ENCODE measurements at places on chromosomes 6 and 20.

GRCh38 chr6:137165375-137166246, 7.8 kb downstream of the IL22RA2 start:
- peak; percentile 10 for DNase-seq

GRCh38 chr6:33906439-33906838, 102.6 kb upstream of the MLN start:
- DNase-seq = no peak

DNA sequence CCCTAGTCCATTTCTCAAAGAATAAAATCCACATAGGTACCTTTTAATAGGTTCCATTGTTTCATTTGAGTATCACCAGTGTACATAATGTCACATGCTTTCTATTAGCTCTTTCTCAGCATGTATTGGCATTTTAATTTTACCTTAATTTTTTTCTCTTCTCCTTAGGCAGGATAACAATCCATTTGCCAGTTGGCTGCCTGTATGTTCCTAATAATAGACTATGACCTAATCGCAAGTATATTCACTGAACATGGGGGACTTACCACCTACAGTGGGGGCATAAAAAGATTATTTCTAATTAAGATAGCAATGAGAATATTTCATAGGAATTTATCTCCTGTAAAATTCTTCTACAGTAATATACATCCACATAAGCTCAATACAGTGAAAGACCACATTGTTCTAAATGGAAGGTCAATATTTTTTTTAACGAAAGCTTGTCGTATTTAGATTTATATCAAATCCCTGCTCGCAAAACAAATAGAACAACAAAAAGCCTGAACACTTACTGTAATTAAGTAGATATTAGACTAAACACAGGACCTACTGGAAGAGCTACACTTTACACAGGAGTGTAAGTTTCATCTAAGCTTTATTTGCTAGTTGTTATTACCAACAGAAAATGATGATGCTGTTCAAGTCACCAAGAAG, 76.4 kb downstream of the OGFRL1 start:
- no peak for DNase-seq

GRCh38 chr6:130575971-130576370, 210.2 kb downstream of the TMEM200A start:
- DNase-seq = peak; percentile 27

DNA sequence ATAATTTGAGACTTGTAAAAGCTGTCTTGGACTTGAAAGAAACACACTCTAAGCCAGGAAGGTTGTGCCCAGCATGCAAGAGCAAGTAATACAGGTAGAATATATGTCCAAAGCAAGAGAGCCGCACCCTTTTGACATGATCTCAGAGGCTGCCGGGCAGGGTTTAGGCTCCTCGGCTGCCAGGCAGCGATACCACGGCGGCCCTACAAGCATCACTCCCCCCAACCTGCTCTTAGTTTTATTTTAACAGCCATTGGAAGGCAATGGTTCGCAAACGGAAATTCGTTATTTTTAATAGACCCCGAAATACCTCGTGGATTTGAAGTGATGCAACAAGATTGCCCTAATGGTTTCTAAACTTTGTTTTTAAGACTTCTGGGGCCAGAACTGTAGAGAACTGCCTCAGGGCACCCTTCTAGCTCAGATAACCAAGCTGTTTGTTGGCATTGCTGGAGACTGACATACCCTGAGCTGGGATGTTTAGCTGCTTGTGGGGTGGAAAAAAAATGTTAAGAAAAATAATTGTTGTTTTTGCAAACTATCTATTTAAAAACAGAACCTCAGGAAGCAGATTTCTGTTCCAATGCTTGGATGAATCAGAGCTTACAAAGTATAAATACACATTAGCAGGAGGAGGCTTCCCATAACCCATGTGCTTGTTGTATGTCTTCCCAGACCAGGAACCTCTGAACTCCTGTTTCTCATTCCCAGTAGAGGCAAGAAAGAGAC, 39.0 kb downstream of the JAG1 start:
- DNase-seq = no peak

- DNase-seq = no peak
Measured at GRCh38 chr20:6863798-6864201, 96.3 kb downstream of the BMP2 start.

DNA sequence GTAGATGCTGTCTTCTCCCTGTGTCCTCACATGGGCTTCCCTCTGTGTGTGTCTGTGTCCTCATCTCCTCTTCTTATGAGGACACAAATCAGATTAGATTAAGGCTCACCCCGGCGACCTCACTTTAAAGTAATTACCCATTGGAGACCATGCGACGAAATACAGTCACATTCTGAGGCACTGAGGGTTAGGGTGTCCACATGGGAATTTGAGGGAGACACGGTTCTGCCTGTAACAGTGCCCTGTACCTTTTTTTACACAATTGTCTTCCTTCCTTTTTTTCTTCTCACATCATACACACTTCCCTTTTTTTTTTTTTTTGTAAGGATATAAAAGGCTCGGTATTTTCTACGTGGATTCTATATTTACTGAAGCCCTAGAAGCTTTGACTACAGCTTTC, 48.9 kb downstream of the DEK start:
- no peak for DNase-seq

DNA sequence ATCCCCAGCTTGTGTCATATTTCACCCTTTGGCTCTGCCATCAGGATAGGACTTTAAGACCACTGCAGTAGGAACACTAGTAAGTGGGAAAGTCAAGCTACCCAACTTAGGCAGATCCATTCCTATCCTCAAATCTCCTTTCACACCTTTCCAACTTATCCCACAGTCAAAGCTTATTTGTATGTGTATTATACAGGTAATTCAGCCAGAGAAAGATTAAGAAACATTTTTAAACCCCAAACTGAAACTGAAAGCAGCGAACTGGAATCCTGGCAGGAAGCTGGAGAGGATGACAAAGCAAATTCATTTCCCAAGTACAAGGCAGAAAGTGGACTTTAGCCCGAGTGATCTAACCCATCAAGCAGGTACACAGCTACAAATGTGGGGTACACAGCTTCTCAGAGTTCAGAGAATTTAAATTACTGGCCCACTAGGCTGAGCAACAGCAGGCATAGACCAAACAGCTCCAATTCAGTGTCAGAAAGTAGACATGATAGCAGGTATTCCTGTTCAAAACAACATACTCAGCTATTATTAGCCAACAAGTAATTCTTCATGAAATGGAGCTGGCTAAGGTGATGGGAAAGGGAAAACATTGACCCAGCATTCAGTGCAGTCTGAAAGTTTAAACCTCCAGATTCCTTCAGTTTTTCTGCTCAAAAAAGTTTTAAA, 39.1 kb downstream of the ILRUN start:
- DNase-seq = no peak

DNA sequence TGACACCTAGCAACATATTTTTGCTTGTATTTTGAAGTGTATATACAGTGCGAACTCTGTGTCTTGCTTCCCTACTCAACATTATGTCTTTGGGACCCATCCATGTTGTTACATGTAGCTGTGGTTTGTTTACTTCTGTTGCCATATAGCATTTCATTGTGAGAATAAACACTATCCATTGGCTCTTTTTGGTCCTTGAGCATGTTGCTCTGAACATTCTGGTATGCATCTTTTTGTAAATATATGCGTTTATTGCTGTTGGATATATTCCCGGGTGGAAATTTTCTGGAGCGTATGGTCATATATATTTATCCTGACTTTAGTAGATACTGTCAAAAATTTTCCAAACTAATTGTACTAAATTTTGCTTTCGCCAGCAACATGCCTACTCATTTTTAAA, 222.5 kb upstream of the SPTLC3 start:
- DNase-seq = no peak

- DNase-seq = no peak
Measured at GRCh38 chr6:112014483-112014882, 39.4 kb upstream of the CCN6 start.

DNA sequence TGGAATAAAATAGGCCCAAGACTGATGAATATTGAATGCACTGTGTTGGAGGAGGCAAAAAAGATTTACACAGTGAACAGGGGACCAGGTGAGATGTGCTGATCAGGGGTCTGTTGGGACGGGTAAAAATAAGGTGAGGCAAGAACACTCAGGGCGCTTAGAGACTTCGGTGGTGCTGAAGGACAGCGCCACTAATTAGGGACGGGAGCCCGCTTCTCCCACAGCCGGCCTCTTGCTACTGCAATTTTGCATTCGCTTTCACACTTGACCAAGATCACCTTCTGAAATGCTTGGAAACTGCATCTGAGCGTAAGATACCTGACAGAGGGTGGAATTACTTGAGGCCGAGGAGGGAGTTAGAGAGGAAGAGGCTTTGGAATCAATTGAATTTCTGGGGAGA, 7.3 kb downstream of the TFAP2D start:
- DNase-seq = no peak

- no peak for DNase-seq
Measured at GRCh38 chr6:153873541-153873940, 165.5 kb upstream of the OPRM1 start.

- DNase-seq = no peak
Measured at GRCh38 chr6:146883640-146884531, 285.1 kb downstream of the ADGB start.

- DNase-seq = no peak
Measured at GRCh38 chr6:53581856-53582255, 37.0 kb upstream of the GCLC start.

DNA sequence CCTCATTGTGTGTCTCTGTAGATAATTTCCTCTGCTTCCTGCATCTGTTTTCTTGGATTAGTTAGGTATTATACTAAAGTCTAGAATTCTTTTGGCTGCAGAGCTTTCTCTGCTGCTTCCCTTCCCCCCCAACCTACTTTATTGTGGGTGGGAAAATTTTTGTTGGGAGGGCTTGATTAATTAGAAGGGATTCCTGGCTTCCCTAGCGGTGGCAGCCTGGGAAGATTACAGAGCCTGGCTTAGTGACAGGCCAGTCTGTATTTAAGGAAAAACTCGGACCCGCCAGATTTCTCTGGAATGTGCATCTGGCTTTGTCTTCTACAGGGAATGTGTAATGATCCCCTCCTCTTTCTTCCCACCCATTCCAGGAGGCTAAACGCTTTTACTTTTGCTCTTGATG, 31.2 kb downstream of the SLX4IP start:
- no peak for DNase-seq

GRCh38 chr6:118317581-118318563, 230.2 kb upstream of the PLN start:
- DNase-seq = no peak

DNA sequence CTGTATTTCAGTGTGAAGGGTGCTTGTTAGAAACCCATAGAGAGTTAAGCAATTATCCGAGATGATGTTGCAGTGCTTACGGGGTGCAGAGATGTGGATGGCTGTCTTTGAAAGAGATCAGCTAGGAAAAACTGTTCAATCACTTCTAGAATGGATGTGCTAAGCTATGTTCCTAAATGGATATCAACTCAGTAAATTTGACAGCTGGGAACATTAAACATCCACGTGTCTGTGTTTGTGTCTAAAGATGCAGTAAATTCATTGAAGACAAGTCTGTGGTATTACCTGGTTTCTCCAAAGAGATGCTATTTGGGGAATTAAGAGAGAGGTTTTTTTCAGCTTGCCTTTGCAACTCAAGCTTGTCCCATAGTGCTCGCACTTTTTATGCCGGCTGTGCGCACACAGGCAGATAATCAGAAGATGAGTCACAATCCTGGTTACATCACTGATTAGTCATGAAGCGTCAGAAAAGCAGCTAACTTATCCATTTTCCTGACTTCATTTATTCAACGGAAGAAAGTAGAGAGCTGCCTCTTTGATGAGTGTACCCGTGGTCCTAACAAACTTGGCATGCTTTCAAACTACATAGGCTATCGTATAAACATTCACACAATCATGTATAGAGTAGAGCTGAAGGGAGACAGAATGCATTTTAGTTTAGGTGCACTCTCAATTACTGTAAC, 691.7 kb upstream of the SLC35B3 start:
- DNase-seq = no peak

- no peak for DNase-seq
Measured at GRCh38 chr6:130529569-130530149, 163.8 kb downstream of the TMEM200A start.

- DNase-seq = no peak
Measured at GRCh38 chr20:49567421-49568277, at the start of gene PTGIS. TSS of gene PTGIS (minus strand) at chr20:49568137. CDS start at chr20:49568116, 21 bp downstream.

DNA sequence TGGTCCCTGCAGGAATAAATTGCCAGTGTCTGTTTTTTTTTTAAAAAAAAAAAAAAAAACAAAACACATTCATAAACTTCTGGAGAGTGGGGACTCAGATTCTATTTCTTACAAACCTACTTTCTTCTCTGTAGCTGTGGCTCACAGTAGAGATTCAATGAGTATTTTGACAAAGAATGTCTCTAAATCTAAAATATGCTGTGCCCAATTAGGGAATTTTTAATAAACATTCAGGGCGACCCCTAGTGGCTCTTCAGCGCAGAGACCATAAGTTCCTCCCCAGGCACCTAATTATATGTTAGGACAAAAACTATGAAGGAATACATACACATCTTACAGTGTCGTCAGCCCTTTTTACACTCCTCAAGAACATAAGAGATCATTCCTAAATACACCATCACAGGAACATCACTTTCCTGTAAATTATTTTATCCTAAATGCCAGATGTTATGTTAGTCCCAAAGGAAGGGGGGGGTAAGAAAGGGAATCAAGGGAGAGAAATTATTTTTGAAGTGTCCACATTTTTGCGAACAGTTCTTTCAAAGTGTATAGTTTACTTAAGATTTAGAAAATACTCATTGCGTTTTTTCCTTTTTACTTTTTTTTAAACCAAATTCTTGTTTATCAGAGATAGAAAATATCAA, 21.8 kb upstream of the NAA20 start:
- no peak for DNase-seq

- DNase-seq = no peak
Measured at GRCh38 chr20:11261533-11262000, 587.8 kb upstream of the JAG1 start.

- no peak for DNase-seq
Measured at GRCh38 chr6:119484598-119484997, 135.0 kb upstream of the MAN1A1 start.

DNA sequence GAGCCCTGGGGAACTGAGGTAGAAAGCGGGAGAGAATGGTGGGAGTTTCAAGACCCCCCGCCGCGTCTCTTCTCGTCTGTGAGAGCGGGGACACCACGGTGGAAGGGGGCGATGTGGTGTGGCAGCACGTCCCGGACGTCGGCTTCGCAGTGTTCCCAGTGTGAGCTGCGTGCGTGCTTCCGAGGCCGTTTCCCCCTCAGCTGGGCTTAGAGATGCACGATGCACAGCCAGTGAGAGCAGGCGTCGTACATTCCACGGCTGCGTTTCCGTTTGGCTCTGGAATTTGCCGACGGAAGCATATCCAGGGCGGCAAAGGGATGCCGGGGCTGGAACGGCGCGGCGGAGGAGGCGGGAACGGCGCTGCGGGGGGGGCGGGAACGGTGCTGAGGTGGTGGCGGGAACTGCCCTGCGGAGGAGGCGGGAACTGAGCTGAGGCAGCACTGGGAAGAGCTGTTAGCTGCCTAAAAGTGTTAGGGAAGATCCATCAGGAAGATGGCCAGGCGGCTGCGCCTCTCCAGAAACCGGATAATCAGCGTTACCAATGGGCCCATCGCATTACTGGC, 37.7 kb downstream of the KIF25 start:
- no peak for DNase-seq

GRCh38 chr6:11944111-11944510, 68.0 kb upstream of the HIVEP1 start:
- DNase-seq = no peak

Measured in activated CD4-positive, alpha-beta T cell treated with anti-CD3 and anti-CD28 coated beads for 24 hours (primary cell).